ENCODE measurements at places on chromosomes 1 and 21.

DNA sequence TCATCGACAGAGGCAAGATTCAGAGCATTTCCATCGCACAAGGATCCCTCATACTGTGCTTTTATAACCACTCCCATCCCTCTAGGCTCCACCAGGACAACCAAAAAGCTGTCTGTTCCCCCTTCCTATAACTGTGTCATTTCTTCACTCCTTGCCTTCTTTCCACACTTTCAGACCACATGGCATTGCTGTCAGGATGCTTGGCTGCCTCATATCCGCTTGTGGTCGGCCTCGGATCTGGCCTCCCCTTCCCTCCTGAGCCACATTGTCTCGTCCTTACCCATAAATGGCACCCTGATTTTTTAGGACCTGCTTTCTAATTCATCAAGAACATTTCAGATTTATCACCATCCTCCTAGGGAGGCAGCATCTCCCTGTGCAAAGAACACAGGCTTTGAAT, 80.5 kb downstream of the HIVEP3 start:
- DNase-seq: no peak

- no peak for DNase-seq
Measured at GRCh38 chr1:27615346-27616192, 11.6 kb upstream of the AHDC1 start.

DNA sequence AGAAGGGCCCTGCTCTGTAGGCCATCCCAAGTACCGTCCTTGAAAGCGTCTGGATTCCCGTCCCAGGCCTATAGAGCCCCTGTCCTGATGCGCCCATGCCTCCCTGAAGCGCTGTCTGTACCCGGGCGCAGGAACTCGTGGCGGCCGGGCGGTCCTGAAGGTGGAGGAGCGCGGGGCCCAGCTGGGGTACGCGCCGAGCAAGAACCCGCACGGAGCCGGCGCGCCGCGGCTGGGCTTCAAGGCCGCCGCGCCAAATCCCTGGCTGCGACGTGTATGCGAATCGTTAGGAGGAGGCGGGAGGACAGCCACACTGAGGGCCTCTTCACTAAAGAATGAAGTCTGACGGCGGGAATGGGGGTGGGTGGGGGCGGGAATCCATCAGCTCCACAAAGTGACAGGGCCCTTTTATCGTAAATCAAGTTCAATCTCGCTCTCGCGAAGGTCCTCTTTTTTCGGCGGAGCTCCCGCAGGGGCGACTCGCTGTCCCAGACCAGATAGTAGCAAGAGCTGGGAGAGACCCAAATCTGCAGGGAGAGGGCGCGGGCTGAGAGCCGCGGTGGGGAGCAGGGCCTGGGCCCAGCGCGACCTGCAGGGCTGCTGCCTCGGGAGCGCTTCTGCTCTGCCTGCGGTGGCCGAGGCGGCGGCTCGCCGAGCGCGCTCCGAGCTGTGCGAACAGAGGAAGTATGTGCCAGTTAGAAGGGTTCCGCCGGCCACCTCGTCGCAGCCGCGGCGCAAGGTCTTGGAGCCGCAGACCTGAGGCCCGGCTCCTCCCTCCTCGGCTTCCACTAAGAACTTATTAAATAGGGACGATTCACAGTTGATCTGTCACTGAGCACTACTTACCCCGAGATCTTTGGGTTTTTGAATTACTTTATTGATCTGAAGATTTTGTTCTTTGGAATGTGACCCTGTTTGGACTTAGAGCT, 10.4 kb downstream of the BARHL2 start:
- DNase-seq: no peak

GRCh38 chr1:15181564-15181963, 28.0 kb downstream of the TMEM51 start:
- no peak for DNase-seq

- peak; percentile 54 for DNase-seq
Measured at GRCh38 chr1:203158960-203159665, 16.5 kb downstream of the MYBPH start.

DNA sequence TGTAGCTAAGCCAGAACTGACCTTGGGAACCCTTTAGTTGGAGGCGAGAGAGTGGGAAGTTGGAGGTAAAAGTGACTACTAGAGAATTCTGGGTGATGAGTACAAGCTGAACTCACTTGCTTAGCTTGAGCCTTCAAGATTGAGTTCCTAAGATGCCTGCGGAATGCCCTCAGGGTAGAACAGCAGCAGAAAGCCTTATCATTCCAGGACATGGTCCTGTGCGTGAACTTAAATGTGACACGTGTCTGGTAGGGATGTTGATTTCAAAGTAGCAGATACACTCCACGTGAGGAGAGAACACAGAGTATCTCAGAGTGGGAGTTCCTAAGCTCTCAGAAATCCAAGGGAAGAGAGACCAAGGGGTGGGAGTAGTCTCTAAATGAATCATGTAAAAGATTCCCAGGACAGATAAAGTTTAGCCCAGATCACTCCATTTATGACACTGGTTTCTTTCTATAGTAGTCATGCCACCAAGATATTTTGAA, 60.1 kb downstream of the KCNK1 start:
- no peak for DNase-seq

GRCh38 chr1:205477759-205478247, 22.0 kb upstream of the BLACAT1 start:
- DNase-seq: no peak

GRCh38 chr1:31620631-31621497, 3.4 kb downstream of the HCRTR1 start:
- DNase-seq: no peak

- no peak for DNase-seq
Measured at GRCh38 chr1:12356004-12356890, 126.4 kb downstream of the VPS13D start.

DNA sequence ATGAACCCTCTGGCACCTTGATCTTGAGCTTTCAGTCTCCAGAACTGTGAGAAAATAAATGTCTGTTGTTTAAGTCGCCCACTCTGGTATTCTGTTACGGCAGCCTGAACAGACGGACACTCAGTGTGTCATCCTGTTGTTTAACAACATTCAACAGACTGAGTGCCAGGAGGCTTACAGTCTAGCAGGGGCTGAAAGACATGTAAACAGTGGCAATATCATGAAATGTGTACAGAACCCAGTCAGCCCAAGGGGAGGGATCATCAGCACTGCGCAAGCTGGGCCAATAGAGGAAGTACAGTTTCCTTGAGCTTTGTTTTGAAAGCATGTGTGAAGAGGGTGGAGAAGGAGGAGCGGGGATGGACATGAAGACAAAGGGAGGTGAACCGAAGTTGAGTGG, 13.6 kb downstream of the DIP2A start:
- no peak for DNase-seq

DNA sequence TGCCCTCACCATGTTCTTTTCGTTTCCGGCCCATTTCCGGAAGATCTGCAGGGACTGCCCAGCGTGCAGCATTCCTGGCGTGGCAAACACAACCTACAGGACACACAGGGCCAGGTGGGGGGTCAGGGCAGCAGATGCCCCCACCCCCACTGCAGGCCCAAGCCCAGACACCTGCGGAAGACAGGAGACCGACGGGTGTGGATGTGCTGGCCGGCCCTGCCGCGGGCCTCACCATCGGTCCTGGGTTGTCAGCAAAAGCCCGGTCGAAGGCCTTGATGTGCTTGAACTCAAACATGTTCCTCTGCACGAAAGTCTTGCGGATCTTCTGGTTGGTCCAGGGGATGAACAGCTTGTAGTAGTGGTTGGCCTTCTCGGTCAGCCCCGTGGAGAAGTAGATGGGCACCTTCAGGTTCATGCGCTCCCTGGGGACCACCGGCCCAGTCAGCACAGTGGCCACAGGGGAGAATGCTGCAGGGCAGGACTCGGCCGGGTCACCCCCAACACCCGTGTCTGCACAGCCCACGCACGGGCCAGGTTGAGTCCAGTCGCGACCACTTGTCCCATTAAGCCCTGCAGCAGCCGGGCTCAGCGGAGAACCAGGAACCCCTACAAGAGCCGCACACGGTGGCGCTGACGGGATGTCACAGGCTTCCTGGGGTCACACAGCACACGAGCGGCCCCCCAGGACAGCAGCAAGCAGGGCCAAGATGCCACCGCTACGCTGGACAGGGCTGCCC, 5.3 kb downstream of the PUSL1 start:
- no peak for DNase-seq

GRCh38 chr1:43522776-43523480, 7.8 kb upstream of the PTPRF start:
- no peak for DNase-seq

DNA sequence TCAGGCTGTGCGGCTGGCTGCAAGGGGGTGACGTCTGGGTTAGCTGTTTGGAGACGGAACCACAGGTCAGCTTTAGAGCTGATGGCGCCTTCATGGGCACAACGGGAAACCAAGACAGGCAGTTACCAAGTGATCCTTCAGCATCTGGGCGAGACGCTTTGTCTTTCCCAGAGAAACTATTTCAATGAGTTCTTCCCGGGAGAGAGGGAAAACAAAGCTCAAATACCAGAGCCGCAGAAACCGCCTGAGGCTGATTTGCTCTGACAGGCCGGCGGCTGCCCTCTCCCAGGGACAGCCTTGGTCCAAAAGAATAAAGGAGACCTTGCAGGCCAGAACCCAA, 76.5 kb downstream of the CD58 start:
- no peak for DNase-seq

GRCh38 chr1:99550198-99550597, 95.7 kb upstream of the PALMD start:
- DNase-seq: no peak

GRCh38 chr1:198780376-198780775, 141.5 kb downstream of the PTPRC start:
- no peak for DNase-seq

DNA sequence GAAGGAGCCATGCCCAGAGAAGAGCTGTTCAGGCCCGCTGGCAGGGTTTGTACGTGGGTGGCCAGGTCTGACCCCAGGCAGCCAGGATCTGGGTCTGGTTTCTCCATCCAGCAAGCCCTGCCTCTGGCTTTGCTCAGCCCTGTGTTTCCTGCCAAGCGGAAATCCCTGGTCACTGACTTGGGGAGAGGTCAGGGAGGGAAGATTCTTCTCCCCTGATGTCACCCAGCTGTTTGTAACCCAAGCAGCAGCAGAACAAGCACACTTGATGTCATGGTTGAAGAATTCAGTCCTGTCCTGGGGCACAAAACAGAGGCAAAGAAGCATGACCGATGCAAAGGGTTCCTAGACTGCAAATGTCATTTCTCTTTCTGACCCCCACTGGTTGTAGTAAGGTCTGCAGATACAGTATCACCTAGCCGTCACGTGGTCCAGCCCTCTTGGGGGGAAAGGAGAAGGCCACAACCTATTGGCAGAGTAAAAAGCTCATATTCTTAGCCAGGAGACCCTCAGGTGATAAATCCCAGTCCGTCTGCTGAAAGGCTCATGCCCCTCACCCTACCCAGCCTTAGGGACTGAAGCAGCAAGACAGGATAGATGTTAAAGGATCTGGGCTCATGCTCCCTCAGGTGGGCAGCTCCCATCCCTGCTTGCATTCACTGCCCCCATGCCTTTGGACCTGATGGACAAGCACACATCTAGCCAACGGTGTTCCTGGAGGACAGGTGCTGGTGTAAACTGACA, 120.9 kb downstream of the SYT2 start:
- DNase-seq: no peak

DNA sequence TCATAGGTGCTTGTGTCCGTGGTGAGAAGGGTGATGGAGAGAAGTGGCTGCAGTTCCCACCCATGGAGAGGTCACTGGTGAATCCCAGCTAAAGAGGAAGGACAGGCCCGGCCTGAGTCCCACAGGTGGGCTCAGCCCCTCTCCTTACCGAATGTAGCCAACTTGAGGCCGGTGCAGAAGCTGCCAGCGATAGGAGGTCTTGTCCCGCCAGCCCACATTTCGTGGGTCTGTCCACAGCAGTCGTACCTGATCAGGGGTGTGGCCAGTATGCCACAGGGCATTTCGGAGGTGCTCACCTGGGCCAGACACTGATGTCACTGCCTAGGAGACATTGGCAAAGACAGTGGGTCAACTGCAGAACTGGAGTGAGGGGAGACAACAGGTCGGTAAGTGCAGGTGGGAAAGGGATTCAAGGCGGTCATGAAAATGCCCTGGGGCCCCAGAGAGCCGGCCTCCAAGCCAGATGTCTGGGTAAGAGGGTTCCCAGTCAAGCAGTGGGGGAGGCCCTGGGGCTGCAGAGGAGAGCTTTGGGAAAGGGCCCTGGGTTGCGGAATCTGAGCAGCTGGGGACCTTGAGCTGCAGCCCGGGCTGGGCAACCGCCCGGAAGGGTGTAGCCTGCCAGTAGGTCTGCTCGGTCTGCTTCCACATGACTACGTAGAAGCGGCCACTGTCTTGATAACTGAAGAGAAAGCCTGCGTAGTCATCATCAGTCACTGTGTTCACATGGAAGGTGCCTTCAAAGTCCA, 10.6 kb downstream of the THBS3 start:
- no peak for DNase-seq

GRCh38 chr1:80251591-80251990, 1245.1 kb upstream of the ADGRL4 start:
- no peak for DNase-seq

DNA sequence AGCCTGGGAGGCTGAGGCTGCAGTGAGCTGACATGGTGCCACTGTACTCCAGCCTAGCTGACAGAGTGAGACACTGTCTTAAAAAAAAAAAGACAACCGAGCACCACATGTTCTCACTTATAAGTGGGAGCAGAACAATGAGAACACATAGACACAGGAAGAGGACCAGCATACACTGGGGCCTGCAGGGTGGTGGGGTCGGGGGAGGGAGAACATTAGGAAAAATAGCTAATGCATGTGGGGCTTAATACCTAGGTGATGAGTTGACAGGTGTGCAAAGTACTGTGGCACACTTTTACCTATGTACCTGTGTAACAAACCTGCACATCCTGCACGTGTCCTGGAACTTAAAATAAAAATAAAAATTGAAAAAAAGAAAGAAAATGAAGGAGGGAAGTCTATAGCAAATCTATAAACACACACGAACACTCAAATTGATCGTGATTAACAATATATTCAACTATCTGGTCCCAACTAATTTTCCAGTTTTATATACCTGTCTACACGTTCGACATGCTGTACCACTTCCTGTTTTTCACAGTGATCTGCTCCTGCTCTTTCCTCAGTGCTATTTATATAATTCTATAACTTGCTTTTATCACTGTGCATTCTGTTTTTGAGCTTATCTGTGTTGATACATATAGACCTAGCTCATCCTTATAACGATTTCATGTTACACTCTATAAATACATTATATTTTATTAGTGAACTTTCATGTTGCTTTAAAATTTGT, 27.2 kb downstream of the AK5 start:
- no peak for DNase-seq

- no peak for DNase-seq
Measured at GRCh38 chr1:70142075-70142474, 63.3 kb downstream of the LRRC40 start.

GRCh38 chr1:204218552-204218951, 4.8 kb upstream of the GOLT1A start:
- DNase-seq: no peak

- DNase-seq: no peak
Measured at GRCh38 chr1:168628807-168629206, 52.4 kb downstream of the XCL1 start.

Measured in anterior cingulate cortex (tissue), 58 donors.